ENCODE measurements at places on chromosomes 16 and 17.

DNA sequence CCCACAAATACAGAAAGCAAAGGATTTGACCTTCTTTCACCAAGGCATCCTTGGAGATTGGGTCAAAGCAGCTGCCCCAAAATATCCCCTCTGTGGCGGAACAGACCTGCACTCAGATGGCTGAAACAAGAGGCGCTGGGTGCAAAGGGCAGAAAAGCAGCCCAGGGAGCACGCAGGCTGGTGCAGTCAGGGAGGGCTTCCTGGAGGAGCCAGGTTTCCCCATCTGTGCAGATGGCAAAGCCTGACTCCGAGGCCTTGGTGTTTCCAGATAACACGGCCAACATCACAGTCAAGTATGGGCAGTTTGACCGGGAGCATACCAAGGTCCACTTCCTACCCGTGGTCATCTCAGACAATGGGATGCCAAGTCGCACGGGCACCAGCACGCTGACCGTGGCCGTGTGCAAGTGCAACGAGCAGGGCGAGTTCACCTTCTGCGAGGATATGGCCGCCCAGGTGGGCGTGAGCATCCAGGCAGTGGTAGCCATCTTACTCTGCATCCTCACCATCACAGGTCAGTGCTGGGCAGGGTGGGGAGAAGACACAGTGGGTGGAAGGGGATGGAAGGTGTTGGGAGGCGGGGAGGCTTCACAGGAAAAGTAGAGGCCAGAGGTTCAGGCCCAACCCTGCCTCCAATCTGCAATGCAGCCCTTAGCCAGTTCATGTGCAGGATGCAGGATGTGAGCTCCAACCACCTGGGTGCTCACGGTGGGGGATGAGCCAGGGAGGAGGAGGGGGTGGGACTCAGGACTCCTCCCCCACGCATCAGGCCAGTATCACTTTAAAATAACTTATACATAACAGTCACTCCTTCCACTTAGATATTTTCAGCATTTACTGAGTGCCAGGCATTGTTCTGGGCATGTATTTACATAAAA is 26.4 kb upstream of the BEAN1 start:
- DNase-seq = no peak

- DNase-seq = no peak
These were observed 614.6 kb upstream of the CDH5 start for GRCh38 chr16:65751622-65752521.

DNA sequence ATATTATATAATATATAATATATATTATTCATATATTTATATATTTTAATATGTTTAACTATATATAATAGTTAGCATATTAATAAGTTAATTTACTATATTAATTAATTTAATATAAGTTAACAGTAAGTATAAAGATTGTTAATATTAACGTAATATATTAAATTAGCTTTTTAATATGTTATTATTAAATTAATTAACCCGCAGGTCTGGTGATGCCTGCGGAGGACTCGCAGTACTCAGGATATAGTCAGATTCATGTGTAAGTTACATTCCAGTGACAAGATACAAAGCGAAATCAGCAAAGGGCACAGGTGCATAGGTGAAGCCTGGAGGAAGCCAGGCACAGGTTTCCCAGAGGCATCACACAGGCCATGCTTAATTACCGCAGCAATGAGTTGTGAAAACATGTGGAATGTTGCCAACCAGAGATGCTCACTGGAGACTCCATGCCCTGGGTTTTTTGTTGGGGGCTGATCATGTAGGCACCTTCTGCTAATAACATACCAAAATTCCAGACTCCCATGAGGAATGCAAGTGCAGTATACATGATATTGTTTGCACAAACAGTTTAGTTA is 130.4 kb upstream of the MPHOSPH6 start:
- no peak for DNase-seq

GRCh38 chr16:81505011-81505661 is 60.5 kb downstream of the CMIP start:
- no peak for DNase-seq

DNA sequence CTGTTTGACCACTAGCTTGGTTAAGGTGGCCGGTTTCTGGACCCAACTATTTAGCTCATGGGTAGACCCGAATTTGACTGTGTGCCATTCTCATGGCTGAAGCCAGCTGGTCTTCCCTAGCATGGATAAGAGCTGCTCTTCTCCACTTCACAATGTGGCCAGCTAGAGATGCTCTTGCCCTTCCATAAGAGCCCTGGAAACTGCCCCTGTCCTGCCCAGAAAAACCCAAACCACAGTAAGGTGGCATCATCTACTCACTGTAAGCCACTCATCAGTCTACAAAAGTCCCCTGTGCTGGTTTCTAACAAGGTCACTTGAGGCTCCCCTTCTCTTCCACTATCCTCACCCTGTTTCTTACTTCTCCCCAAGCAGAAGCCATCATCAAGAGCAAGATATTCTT is 165.1 kb downstream of the HS3ST2 start:
- DNase-seq = no peak

Data from SW 1271 (cell line).